Activated CD8-positive, alpha-beta memory T cell treated with anti-CD3 and anti-CD28 coated beads for 48 hours (primary cell): ENCODE measurements at places on chromosomes 7 and 10.

- DNase-seq, result no peak
These were observed 61.9 kb upstream of the SAMD8 start for GRCh38 chr10:75049316-75050148.

GRCh38 chr7:89738549-89738948 lies 415.7 kb upstream of the STEAP1 start:
- no peak for DNase-seq

GRCh38 chr7:146131701-146132100 lies 15.1 kb downstream of the CNTNAP2 start:
- no peak for DNase-seq

- no peak for DNase-seq
These were observed 25.4 kb upstream of the CRHR2 start for GRCh38 chr7:30707391-30708357.

DNA sequence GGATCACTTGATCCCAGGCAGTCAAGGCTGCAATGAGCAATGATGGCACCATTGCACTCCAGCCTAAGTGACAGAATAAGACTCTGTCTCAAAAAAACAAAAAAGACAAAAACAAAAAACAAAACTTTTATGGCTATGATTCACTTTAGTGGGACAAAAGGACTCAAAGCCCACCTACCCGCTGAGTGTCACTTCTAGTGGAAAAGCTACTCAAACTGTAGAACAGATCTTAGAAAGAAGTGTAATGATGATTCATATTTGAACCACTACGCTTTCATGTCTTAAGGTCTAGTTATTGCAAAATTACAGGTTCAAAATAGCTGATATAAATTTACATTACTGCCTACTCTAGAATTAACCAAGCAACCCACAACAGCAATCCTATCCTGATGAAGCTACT lies 47.1 kb upstream of the OTUD1 start:
- DNase-seq, result no peak

GRCh38 chr10:66242885-66243284 lies 683.0 kb upstream of the LRRTM3 start:
- DNase-seq, result no peak

GRCh38 chr7:2978408-2978807 lies 65.3 kb downstream of the CARD11 start:
- peak; percentile 70 for DNase-seq

GRCh38 chr10:50375051-50375452 lies 123.7 kb upstream of the ASAH2 start:
- no peak for DNase-seq

GRCh38 chr10:133475821-133476640 lies 22.3 kb downstream of the SCART1 start:
- DNase-seq, result no peak

GRCh38 chr7:55509322-55509721 lies 63.0 kb downstream of the VOPP1 start:
- no peak for DNase-seq

GRCh38 chr10:16886031-16886430 lies 68.8 kb upstream of the RSU1 start:
- no peak for DNase-seq

GRCh38 chr7:51075681-51076580 lies 240.7 kb downstream of the COBL start:
- no peak for DNase-seq
